ENCODE measurements at places on chromosomes 2 and 18.

DNA sequence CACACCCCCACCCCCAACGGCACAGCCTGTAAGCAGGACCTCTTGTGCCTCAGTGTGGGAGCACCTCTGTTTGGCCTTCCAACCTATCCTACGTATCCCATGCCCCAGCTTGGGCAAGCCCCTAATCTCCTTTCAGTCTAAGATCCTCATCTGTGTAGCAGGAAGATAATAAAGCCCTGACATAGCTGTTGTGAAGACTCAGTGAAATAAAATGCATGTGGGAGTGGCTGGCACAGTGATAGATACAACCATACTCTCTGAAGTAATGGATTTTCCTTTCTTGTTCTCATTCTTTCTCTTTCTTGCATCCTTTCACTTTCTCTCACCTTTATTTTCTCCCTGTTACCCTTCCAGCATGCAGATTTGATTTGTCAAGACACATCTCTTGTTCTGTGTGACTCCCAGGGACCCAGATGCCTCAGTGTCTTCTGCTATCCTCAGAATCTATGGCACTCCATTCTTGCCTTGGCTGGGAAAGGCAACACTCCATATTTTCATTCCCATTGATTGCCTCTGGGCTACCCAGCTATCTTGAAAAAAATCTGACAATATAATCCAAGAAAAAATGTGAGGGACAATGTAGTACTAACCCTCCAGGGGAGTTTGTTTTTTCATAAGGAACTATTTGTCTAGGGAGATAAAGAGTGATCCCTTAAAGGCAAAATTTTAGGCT lies 207.2 kb upstream of the SETBP1 start:
- no peak for DNase-seq

DNA sequence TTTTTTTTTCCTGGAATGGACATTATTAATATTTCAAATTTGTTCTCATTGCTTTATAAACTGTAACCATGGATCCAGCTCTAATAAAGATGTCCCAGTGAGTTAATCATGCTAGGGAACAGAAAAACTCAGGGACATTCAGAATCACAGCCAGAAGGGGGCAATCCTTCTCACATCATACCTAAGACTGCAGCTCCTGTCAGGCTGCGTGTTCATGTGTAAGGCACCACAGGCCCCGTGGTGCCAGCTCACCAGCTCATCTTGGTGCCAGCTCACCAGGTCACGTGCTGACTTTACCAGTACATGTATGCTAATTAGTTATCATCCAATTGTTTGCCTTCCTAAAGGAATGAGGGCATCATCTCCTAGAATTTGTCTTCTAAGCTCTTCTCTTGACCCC lies 84.7 kb upstream of the NEDD4L start:
- peak; percentile 46 for DNase-seq

GRCh38 chr2:191521608-191522208 lies 156.2 kb upstream of the NABP1 start:
- peak; percentile 21 for DNase-seq

GRCh38 chr2:230975927-230976326 lies 20.0 kb upstream of the SPATA3 start:
- DNase-seq = no peak

DNA sequence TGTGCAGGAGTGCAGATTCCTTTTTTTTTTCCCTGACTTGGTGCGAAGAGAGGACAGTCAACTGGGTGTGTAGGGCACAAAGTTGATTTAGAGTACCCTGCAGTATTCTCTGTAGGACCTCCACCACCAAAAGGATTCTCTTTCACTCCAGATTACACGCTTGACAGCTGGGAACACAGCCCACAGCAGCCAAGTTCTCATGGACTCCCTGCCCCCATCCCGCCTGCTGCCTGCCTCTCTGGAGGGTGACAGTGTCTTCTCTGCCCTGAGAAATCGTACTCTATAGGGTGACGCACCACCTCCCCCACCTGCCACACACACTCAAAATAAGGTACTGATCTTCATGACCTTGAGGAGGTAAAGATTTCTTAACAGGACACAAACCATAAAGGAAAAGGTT lies 26.6 kb upstream of the IHH start:
- DNase-seq = no peak

GRCh38 chr2:189933911-189934399 lies 128.6 kb downstream of the MSTN start:
- peak; percentile 41 for DNase-seq

DNA sequence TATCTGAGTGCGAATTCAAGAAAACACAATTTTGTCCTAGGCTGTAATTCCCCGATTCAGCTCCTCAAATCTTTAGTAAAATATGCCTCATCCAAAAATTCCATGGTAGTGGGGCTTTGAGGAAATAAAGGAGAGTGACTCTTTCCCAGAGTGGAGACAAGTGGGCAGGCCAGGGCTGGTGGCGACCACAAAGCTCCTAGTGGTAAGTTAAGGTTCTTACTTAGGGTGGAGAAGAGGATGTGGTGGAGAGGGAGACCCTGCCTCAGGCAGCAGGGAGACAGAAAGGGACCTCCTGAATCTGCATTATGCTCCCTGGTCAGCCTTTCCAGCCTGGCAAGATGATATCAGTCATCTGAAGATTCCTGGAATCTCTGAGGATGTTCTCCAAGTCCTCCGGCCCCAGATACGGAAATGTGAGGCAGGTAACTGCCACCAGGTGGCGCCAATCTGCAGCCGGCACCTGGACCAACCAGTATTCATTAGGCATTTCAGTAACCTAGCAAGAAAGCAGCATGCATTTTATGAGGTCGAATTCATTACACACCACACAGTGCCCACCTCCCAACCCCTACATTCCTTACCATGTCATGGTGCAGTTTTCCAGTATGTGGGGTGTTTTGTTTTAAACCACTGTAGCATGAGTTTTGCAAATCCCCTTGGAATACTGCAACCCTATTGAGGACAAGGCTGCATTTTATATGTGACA lies 106.4 kb downstream of the POLE4 start:
- DNase-seq = peak; percentile 35

- DNase-seq = no peak
Observed at GRCh38 chr2:28653892-28654662, 97.6 kb upstream of the PPP1CB start.

All from hepatic stellate cell (primary cell).